ENCODE measurements at places on chromosomes 1 and 21. TPM values are rescaled to one million over a fixed set of nuclear protein-coding genes. Genes with fewer than 3 reads are reported as not detected.

SPATA21 gene
- not detected for total RNA-seq

ADAMTS5 gene
- total RNA-seq, result 2.3 TPM

OR2T2 gene
- total RNA-seq, result not detected

RIMKLA gene
- total RNA-seq, result not detected

- no peak for DNase-seq
Measured at GRCh38 chr1:9235096-9235459, 504 bp downstream of the H6PD start.

- no peak for DNase-seq
Measured at GRCh38 chr1:205382561-205382960, 25.8 kb upstream of the KLHDC8A start.

DNA sequence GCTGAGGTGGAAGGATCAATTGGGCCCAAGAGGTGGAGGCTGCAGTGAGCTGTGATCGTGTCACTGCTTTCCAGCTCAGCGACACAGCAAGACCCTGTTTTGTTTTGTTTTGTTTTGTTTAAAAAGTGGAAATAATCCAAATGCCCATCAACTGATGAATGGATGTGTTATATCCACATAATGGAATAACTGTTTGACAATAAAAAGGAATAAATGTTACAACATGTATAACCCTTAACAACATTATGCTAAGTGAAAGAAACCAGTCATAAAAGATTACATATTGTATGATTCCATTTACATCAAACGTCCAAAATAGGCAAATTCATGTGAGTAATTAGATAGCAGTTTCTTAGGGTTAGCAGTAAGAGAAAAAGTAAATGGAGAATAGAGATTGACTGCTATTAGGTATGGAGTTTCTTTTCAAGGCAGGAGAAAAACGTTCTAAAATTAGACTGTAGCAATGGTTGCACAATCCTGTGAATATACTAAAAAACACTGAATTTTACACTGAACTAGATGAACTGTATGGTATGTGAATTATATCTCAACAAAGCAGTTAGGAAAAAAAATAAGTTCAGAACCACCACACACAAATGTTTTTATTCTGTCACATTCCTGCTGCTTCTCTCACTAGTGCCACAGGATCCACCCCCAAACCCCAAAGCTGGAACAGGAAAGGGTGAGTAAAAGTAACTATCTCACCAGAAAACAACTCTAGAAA lies 15.7 kb downstream of the FOXJ3 start:
- DNase-seq, result no peak

GRCh38 chr1:153805886-153806719 lies 30.9 kb downstream of the SLC27A3 start:
- DNase-seq, result no peak

DNA sequence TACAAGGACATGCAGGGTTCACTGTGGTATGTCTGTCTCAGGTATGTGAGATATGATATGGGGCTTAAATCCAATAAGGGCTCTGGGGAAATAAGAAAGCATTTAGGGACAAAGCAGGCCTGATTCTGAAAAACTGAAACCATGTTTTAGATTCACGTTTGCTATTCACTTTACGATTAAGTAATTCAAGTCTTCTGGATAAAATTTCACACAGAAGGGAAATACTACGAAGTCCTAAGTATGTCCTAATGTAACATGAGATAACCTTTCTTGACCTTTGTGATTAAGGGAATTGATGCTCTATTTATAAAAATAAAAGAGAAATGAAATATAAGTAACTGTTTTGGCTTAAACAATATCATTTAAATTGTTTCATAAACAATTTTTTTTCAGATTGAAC lies 55.4 kb downstream of the HNRNPR start:
- DNase-seq, result no peak

DNA sequence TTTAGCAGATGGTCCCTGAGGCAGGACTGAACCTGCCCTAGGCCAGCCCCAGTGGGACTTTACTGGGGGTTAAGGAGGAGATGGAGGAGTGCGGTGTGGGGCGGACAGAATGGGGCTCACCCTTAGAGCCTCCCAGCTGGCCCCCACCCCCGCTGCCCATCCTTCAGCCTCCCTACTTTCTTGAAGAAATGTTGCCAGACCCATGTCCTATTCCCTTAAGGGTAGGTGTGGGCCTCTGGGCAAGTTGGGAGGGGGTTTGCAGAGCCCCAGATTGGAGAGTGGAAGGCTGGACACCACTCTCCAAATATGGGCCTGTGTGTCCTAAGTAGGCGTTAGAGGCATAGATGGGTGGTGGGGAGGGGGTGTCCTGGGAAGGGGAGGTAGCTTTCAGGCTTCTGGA lies 19.2 kb upstream of the EPS8L3 start:
- no peak for DNase-seq

DNA sequence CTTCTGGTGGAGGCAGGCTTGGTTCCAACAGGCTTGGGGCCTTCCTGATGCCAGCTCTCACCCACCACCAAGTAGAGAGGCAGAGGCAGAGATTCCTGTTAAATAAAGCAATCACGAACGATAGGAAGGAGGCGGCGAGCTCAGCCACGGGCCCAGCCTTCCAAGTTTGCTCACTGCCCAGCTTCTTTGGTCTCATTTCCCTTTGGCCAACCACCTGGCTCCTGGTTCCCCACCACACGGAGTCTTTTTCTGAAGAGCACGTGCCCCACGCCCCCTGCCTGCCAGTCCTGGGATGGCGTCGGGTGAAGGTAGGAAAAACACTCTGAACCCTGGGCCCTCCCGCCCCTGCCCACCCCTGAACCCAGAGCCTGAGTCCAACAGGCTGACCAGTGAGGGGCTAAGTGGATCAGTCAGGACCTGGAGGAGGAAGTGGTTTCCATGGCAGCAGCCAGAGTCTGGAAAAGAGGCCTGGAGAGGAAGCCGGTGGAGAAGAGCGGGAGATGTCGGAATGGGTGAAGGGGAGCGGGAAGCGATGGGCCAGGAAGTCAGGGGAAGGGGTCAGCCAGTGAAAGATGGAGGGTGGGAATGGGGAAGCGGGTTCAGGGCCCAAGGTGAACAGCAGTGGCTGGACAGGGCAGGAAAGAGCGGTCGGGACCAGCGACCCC lies 158.2 kb upstream of the KLHDC7A start:
- DNase-seq, result no peak

DNA sequence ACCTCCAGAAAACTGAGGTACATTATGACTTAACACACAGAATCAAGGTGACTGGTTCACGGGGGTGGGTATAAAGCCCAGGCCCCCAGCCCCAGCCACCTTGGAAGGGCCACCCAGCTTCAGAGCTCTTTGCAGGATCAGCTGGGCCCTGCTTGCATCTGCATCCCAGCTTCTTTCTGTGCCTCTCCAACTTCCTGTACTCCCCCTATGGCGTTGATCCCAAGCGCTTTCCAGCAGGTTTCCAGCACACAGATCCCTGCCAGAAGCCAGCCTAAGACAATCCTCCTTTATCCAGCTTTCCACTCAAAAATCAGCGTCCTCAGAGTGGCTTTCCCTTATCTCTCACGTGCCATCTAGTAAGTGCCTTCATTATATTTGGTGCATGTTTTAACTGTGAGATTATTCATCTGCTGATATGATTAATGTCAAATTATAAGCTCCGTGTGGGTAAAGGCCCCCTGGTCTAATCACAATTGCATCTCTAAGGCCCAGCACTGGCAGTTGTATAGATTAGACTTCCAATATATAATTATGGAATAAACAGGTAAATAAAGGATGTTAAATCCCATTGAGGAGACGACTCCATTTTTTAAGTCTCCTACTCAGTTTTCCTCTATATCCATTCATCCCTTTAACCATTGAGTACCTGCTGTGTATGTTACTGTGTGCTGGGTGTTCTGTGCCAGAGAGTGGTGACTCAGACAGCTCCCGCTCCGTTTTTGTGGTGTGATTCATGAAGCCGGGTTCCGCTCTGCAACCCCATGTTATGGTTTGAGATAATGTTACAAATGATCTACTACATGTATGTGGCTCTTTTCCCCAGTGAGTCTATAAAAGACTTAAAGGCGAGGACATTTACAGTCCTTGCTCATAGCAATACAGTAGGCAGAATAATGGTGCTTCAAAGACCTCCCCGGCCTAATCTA lies 387.6 kb downstream of the PCP4 start:
- no peak for DNase-seq

DNA sequence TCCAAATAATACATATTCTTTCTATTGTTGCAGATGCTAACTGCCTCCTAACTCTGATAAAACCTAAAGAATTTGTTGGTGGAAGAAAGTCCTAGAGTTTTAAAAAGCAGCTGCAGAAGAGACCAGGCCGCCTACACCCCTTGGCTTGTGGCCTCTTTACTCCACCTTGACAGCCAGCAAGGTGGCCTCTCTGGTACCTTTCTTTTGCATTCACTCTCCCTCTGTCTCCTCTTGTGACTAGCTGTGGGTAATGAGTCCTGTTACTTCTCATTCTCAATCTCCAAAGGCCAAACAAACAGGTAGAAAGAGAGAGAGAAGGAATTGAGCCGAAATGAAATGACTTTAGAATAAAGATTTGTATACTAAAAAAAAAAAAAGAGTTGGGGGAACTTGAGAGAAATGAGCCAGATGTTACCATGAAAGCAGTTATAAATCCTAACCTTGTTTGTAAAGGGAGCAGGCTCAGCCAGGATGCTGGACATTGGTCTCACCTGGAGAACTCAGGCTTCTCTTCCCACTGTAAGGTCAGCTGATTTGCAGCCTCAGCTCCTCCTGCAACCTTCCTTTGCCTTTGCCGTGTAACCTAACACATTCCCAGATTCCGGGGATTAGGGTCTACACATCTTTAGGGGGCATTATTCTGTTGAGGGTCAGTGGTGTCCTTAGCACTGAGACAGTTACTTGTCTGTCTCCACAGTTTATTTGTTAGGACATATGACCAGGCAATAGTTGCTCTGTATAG lies 164.1 kb upstream of the IRF2BP2 start:
- no peak for DNase-seq

DNA sequence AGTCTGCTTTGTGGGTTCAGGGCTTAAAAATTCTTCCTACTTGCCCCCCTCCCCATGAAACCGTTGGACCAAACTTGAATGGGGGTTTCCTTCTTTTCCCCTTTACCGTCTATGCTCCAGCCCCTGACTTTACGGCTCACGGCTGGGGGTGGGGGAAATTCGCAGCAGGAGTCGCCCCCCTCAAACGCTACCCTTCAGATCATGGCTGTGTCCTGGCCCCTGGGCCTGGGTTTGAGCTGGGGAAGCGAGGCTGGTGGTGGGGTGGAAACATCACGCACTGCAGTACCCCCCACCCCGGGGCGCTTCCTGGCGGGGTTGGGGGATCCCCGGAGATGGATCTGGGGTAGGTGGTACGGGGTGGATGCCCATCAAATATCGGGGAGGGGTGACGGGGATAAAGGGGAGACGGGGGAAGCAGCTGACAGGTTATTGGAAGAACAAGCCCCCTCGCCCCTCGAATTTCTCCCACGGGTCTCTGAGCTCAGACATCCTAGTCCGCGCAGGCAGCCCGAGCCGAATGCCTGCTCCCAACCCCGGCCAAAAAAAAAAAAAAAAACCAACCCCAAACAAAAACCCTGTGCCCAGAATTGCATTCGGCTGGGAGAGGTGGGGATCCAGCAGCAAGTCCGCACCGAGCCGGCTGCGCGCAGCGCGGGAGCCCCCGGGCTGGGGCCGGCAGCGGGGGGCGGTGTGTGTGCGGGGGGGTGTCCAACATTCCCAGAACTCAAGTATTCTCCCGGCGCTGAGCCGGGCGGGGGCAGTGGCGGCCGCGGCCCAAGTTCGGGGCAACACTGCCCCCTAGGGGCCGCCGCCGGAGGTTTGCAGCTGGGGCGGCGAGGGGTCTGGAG lies 59.0 kb upstream of the ACOT11 start:
- no peak for DNase-seq

DNA sequence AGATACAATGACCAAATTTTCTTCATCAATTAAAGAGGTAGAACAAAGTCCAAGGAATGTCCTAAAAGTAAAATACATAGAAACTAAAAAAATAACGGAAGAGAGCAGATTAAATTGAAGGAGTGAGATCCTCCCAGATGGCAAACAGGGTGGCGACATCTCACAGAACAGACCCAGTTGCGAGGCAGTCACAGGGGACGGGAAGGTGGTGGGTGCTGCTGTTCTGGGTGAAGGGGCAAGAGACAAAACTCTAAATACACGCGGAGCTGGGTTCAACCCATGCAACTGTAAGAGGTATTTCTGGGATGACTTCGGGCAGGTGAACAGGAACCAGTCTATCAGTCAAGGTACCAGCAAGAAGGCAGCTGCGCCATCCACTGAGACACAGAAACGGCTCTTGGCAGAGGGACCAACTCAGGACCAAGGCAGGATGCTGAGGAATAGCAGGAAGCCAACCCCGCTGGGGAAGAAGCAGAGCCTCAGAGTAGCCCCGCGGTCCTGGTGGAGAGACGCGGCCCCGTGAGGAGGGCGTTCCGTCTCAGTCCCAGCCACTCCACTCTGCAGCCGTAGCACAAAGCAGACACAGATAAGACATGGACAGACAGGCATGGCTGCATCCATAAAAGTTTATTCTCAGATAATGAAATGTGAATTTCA lies 32.2 kb downstream of the WDR4 start:
- no peak for DNase-seq

DNA sequence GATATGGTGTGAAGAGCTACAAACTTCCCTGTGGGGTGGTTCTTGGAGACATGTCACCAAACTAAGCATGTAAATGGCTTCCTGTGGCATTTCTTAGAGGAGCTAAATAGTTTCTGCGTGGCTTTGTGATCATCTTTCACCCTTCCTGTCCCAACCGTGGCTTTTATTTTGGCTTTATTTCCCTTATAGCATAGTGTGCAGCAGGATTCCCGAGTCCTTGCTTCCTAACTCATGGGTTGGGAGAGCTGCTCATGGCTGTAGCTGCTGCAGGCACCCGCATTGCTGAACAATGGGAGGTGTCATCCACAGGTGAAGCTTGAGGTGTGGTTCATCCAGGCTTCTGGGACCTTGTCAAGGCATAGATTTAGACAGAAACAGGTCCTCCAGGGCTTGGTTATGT lies 192.0 kb downstream of the SDCCAG8 start:
- no peak for DNase-seq

DNA sequence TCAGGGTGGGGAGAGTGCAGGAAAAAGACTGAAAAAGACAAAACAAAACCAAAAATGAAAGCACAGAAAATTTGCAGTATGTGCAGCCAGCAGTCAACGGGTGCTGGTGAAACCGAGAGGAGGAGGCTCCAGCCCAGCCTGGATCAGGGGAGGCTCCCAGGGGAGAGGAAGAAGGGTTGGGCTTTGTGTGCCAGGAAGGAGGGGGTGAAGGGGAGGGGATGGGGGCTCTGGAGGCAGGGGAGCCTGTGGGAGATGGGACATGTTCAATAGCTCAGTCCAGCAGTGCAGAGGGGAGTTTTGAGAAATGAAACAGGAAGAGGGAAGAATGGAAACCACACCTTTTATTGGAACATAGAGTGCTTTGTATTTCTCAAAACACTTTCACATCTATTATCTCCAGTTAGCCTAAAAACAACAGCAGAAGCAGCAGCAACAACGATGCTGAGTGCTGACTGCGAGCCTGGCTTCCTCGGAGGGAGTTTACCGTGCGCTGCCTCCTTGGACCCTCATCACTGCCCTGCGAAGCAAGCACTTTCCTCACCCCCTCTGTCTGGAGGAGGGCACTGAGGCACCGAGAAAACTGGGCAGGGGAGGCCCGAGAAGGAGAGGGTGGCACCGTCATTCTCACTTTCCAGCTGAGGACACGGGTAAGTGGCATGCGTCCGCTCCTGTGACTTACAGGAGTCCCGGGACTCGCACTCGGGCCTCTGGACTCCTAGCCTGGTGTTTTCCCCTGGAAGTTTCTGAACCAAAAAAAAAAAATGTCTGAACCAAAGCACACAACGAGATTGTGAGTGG lies 62.9 kb downstream of the MDM4 start:
- no peak for DNase-seq
